ENCODE measurements at places on chromosomes 12 and 14. TPM values are rescaled to one million over a fixed set of nuclear protein-coding genes. Genes with fewer than 3 reads are reported as not detected.

Gene AEBP2
- 15.0 TPM for total RNA-seq

Gene TAMALIN
- 16.6 TPM for total RNA-seq

Gene TAS2R42
- total RNA-seq: not detected

Gene FAIM2
- total RNA-seq: 209 TPM

Gene KRT75
- not detected for total RNA-seq

Gene EMP1
- 465 TPM for total RNA-seq

Gene IQSEC3
- 0.44 TPM for total RNA-seq

Gene PTMS
- total RNA-seq: 226 TPM

Gene AKAP3
- 0.68 TPM for total RNA-seq

Gene TAS2R8
- not detected for total RNA-seq

Gene CAPS2
- total RNA-seq: 2.4 TPM

Gene NPAS3
- 0.10 TPM for total RNA-seq

Gene IGF1
- total RNA-seq: 1.1 TPM

Gene CLEC6A
- not detected for total RNA-seq

Gene OTOGL
- total RNA-seq: 0.15 TPM

Gene AICDA
- total RNA-seq: not detected

Gene SOAT2
- total RNA-seq: not detected

Gene PLD4
- total RNA-seq: not detected

Gene PSMB11
- total RNA-seq: not detected

Gene GDF11
- total RNA-seq: 8.2 TPM

Gene TSHR
- not detected for total RNA-seq

Gene WDR20
- 11.6 TPM for total RNA-seq

Gene TCTN1
- 57.4 TPM for total RNA-seq

Gene FAM234B
- total RNA-seq: 5.3 TPM

Gene PTPRO
- not detected for total RNA-seq

Gene TTC9
- 0.12 TPM for total RNA-seq

Gene ZDHHC22
- not detected for total RNA-seq

Gene GNB3
- total RNA-seq: 0.20 TPM

Gene CCDC177
- total RNA-seq: not detected

Gene KRT73
- not detected for total RNA-seq

Gene HCAR1
- total RNA-seq: 1.6 TPM

Gene ADAMTS20
- total RNA-seq: not detected

Gene LRRIQ1
- total RNA-seq: not detected

Gene NR4A1
- total RNA-seq: 4.4 TPM

Gene PTGR2
- total RNA-seq: 10.3 TPM

Gene PRH2
- total RNA-seq: not detected

Gene IAPP
- total RNA-seq: not detected

Gene NELL2
- total RNA-seq: 0.49 TPM

Gene RPS6KA5
- 0.54 TPM for total RNA-seq

Gene IFNG-AS1
- total RNA-seq: not detected

Gene PTPRB
- total RNA-seq: 0.88 TPM

Gene FAM181A
- total RNA-seq: not detected

Gene FGD4
- 7.1 TPM for total RNA-seq

Gene MLEC
- 74.4 TPM for total RNA-seq

Gene IGFBP6
- total RNA-seq: 457 TPM

Gene OR4Q2
- total RNA-seq: not detected

Gene ITGA7
- total RNA-seq: 89.7 TPM

All from cardiac ventricle fibroblast (primary cell).